Cortex of kidney (tissue), 1 donor: ENCODE measurements at places on chromosomes 5 and 9.

DNA sequence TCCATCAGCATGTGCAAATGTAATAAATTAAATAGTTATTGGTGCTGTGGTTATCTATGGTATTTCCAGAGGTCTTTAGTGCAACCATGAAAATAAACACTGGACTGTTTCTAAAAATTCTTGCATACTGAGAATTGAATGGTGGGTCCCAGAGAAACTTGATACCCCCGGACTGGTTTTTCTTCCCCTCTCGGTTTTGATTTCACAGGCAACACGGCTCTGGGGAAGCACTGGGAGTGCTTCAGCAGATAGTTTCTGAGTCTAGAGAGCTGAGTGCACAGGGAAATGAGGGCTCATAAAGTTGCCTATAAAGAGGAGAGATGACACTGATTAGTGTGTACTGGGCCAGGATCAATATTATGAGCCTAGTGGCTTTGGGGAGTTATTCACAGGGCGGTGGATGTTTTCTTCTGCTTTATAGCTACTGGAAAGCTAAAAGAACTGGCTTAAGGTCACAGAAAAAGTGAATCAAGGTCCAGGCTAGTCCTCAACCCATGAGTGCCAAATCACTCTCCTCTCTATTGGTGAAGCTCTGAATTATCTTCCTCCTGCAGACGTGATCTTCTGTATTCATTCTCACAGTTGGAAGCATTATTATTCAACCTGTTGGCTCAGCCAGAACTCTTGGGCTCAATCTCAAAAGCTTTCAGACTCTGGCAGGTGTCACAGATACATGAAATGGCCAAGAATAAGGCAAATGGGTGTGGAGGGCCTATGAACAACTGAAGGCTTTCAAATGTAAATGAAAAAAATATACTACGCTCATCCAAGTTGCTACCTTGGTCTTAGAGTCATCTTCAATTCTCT is 170.2 kb upstream of the HMHB1 start:
- DNase-seq = no peak

- DNase-seq = no peak
These were observed 243.4 kb upstream of the KLF4 start for GRCh38 chr9:107732781-107733522.

DNA sequence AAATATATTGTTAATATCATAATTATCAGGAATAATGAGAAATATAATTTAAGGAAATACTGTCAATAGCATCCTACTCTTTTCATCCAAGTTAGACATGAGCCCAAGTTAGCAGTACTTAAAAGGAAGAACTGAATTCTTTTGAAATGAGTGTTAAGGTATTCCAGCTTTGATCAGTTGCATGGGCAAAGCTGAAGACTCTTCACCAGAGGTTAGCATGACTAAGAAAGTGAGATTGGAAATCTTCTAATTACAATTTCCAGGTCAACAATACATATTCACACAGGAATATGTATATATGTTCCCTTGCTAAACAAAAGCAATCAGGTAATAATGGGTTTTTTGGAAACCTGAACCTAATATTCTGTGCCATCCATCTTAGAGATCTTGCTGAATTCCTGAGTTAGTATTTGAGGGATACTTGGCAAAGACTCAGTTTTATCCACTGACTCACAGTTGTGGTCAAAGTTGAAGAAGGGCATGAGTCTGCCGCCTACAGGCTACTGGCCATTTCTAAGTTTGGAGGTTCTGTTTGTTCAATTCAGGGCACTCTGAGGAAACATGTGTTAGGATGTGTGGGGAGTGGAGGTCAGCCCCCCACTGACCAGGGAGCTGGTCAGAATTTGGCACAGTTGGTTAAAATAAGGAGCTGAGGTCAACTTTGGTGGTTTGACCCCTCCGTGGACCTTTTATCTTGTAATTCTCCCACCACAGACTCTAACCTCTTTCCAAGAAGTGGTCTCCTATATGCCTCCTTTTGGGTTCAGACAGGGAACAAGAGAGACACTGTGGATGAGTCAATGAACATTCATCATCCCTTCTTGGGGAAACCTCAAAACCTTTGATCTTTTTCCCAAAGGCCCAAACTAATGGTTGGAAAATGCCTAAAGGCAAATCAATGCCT is 118.3 kb downstream of the PIK3R1 start:
- no peak for DNase-seq

GRCh38 chr9:89489548-89490530 is 8.1 kb downstream of the SEMA4D start:
- no peak for DNase-seq

- DNase-seq = no peak
These were observed 4.7 kb downstream of the NOL6 start for GRCh38 chr9:33468797-33469621.
